ENCODE measurements at places on chromosomes 13 and 19. TPM values are rescaled to one million over a fixed set of nuclear protein-coding genes. Genes with fewer than 3 reads are reported as not detected.

Gene DLL3
- total RNA-seq = 1.7 TPM

Gene RASAL3
- total RNA-seq = 1.4 TPM

Gene GFY
- total RNA-seq = not detected

Gene PCID2
- 91.1 TPM for total RNA-seq
